ENCODE measurements at places on chromosomes 6 and 20.
A peak's percentile ranks its signal among the peaks of the same experiment; 100 is the strongest.

GRCh38 chr20:40304119-40304613 lies 384.9 kb downstream of the MAFB start:
- DNase-seq = no peak

DNA sequence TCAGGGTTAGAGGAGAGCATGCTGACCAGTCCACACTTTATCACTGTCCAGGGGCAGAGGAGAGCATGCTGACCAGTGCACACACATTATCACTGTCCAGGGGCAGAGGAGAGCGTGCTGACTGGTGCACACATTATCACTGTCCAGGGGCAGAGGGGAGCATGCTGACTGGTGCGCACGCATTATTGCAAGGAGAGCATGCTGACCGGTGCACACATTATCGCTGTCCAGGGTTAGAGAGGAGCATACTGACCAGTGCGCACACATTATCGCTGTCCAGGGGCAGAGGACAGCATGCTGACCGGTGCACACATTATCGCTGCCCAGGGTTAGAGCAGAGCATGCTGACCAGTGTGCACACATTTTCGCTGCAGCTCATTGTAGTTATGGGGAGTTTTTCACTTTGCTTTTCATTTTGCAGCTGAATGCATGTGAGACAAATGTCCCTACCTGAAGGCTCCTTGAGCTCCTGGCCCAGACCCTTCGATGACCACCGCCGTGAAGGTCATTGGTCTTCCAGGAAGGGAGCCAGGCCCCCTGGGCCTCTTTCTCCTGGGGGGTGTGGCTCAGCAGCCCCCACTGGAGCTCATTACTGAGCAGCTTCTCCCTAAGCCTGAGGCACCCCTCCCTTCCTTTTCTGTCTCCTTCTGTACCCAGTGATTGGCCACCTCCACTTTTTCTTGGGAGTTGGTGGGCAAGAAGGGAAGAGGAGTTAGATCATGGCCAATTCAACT lies 178.8 kb upstream of the AFDN start:
- DNase-seq = no peak

DNA sequence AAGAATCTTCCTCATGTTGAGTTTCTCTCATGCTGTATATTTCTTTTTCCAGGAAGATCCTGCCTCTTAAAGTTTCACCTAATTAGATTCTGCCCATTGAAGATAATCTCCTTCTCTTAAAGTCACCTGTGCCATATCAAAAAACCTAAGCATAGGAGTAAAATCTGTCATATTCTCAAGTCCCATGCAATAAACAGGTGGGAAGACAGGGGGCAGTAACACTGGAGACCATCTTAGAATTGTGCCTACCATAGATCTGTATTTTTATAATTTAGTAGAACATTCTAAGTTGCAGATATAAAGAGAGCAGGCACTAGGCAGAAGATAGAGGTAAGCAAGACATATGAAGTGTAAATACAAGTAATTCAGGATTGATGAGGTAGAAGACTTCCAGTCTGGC lies 763.5 kb upstream of the MANEA start:
- no peak for DNase-seq

DNA sequence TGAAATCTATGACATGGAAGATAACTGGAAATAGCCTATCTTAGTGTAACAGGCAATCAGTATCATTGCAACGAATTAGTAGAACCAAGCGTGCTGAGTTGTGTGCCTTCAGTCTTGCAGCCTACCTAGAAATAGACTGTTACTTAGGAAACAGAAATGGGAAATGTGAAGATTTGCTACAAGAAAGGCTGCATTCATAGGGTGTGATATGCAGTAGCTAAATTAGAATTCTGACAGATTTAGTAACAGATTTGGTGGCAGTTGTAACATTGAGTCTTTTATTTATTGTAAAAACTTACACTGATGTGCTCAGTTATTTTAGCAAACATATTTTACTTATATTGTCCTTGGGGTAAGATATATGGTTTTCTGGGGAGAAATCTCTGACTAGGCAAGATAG lies 56.2 kb downstream of the MAP7 start:
- no peak for DNase-seq

DNA sequence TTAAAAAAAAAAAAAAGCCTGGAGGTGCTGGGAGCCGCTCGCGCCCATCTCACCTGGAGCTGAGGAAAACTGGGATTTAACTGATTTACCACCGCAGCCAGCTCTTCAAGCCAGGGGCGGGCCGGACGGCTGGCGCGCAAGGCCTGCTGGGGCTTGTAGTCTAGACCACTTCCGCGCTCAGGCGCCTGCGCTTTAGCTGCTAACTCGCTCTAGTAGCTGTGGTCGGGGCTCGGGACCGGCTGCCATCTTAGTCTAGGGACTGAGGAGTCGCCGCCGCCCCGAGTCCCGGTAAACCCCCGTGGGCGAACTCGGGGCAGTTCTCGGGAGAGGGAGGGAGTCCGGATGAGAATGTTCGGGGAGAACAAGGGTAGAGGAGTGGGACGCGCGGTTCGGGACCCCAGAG lies at the start of gene ITCH:
Gene ITCH (plus strand): TSS at position 212 of the 403 bp plus-strand sequence. CDS start 30,539 bp downstream, outside the sequence.
- peak; percentile 84 for DNase-seq

DNA sequence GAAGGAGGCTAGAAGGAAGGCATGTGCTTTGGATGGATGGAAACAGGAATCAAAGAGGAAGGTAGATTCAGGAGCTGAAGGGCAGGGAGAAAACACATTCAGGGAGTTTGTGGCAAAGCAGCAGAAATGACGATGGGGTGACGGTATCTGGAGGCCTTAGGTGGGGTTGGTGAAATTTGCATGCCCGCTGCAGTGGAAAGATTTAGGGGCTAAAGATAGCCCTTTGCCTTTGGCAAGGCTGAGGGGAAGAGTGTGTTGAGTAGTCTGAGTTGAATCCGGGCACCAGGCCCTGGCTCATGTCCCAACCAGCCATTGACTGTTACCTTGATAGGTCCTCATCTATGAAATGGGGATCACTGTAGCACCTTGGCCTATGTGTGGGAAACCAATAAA lies 1.3 kb downstream of the GZF1 start:
- DNase-seq = no peak

GRCh38 chr20:10109641-10110040 lies 74.9 kb downstream of the ANKEF1 start:
- DNase-seq = no peak

- DNase-seq = no peak
Observed at GRCh38 chr20:24999568-24999967, 7.0 kb upstream of the APMAP start.

DNA sequence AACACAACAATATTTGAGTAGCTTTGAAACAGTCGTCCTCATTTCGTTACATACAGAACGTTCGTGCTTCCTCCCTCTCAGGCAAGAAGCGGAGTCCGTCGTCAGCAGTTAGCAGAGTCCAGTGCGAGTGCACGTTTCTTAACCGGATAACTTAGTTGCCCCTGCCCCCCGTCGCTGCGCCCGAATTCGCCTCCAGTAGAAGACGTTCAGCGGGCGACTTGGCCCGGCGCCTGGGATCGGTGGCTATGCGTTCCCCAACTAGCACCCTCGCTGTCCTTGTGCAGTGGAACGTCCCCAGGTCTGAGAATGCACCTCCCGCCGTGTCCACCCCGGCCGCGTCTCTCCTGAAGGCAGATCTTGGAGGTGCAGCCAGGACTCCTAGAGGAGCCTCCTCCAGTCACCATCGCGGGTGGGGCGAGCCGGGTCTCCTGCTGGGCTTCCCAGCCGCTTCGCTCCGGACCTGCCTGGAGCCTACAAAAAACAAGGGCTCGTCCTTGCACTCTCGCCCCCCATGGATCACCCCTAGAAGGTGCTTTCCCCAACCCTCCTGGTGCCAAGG lies 910 bp upstream of the PCSK2 start:
- no peak for DNase-seq

DNA sequence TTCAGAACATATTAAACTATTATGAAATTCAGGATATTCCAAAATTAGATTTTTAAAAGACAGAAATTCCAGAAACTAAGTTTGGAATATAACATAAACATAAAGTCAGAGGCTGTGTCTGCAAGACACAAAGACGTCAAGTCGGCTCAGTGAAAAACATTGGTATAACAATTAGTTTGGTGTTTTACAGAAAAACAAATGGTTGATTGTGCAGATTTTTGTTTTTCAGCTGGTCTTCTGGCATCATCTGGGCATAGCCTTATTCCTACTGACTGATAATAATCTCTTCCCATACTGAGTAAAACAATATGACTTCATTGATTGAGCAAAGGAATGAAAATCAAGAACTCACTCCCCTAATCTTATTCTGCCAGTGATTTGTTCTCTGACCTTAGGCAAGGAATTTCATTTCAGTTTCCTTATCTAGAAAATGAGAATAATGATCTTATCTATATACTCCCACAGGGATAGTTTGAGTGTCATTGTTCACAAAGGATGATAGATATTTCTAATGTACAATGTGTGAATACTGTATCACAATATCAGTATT lies 84.3 kb downstream of the FRK start:
- no peak for DNase-seq

GRCh38 chr6:55141611-55142010 lies 32.7 kb upstream of the HCRTR2 start:
- DNase-seq = no peak

- no peak for DNase-seq
Observed at GRCh38 chr6:169529931-169530751, 171.7 kb downstream of the WDR27 start.

- no peak for DNase-seq
Observed at GRCh38 chr20:55415567-55416142, 589.7 kb downstream of the CBLN4 start.

DNA sequence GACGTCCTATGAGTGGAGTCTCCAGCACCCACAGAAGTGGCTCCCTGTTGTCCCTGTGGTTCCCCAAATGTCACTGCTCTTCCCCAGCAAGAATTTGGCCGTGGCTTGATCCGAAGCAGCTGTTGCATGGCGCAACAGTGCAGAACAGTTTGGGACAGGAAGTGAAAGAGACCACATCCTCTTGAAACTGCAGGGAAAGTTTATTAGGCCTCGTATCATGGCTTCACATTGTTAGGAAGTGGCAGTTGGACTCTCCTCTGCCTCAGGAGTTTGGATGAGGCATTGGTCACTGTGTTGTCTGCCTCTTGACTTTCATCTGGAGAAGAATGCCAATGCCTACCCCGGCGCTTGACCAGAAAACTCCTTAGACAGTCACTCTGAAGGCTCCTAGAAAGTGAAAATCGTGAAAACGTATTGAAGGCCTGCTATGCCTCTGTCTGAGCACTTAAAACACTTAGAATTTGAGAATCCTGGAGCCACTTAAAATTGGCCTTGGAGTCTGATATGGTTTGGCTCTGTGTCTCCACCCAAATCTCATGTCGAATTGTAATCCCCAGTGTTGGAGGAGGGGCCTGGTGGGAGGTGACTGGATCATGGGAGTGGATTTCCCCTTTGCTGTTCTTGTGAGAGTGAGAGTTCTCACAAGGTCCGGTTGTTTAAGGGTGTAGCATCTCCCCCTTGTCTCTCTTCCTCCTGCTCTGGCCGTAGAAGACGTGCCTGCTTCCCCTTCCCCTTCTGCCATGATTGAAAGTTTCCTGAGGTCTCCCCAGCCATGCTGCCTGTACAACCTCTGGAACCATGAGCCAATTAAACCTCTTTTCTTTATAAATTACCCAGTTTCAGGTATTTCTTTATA lies 334.9 kb upstream of the JARID2 start:
- no peak for DNase-seq

DNA sequence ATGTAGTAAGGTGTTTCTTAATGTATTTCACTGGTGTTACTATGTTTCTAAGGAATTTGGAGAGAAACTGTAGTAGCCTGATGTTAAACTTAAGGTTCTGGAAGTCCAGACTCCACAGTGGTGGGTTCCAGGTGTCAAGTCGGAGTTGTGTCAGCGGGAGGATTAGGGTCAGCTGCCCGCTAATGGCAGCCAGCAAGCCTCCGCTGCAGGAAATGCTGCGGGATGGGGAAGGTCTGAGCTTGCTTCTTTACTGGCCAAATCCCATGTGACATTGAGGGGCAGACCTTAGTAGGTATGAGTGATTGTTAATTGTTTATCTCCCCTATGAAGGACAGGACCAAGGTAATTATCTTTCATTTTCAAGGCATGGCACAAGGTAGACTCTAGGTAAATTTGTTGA lies 3.7 kb upstream of the ARID1B start:
- DNase-seq = no peak

- no peak for DNase-seq
Observed at GRCh38 chr6:35590622-35591066, 77.9 kb upstream of the TULP1 start.

DNA sequence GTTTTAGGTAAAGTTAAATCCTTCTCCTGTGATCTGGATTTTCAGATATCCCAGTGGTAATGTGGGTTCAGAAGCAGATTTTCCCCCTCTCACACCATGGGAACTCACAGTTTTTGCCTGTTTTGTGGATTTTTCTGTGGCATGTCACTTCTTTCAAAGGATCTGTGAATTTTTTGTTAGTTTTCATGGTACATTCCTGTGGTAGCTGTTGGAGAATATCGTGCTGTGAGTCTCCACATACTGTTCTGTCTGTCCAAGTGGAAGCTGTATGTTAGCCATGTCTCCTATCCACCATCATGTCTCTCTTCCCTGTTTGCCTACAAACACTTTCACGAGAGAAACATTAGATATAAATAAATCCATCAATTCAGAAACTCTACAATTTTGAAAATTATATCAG lies 378.7 kb upstream of the ADGRB3 start:
- DNase-seq = no peak

DNA sequence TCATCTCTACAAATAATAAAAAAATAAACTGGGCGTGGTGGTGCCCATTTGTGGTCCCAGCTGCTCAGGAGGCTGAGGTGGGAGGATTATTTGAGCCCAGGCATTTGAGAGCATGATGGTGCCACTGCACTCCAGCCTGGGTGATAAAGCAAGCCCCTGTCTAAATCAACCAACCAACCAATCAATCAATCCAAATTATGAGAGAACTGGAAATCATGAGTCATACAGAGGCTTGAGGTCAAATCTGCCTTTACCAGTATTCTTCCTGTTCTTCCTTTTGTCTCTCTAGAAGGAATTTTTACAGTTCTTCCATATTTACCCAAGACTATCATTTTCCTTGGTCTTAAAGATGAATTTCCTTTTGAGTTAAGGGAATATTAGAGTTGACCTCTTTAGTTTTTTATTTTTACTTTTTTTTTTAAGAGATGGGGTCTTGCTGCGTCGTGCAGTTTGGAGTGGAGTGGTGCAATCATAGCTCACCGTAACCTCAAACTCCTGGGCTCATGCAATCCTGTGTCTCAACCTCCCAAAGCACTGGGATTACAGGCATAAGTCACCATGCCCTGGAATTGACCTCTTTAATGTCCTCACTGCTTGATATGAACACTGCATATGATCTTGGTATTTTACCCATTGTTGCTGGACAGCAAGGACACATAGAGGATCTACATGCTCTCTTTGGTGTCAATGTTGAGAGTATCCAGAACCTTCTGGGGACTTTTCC lies 44.1 kb upstream of the TXNDC5 start:
- no peak for DNase-seq

- no peak for DNase-seq
Observed at GRCh38 chr6:130933712-130934200, 106.5 kb downstream of the SMLR1 start.

DNA sequence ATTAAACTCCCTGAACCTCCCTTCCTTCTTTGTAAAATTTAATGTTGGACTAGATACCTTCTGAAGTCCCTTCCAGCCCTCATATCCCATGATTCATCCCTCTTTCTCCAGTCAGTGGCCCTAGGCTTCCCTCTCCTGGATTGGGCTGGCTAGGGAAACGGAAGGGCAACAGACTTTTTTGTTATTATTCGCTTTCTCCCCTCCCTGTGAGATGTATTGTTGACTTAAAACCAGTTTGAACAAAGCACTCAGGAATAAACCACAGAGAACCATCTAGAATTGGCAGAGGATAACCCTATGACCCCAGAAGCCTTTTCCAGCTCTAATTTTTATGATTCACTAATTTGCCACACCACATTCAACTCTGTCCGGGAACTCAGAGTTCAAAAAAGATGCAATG lies 239.7 kb upstream of the SUPT3H start:
- DNase-seq = no peak

- no peak for DNase-seq
Observed at GRCh38 chr6:83867527-83868161, 8.2 kb downstream of the CYB5R4 start.

Data from stimulated activated CD4-positive, alpha-beta T cell treated with anti-CD3 and anti-CD28 coated beads, TNF-alpha, amount 100 ng/mL, for 4 hours (primary cell).